ENCODE measurements at places on chromosomes 6 and 20. TPM values are rescaled to one million over a fixed set of nuclear protein-coding genes. Genes with fewer than 3 reads are reported as not detected.

The TSHZ2 gene
- total RNA-seq = 0.43 TPM

The PTGIS gene
- 605 TPM for total RNA-seq

The ANKRD66 gene
- not detected for total RNA-seq

The HLA-DOB gene
- 0.14 TPM for total RNA-seq

The CRYBG1 gene
- total RNA-seq = 4.4 TPM

Data from smooth muscle cell of bladder (primary cell).